Activated CD8-positive, alpha-beta memory T cell treated with anti-CD3 and anti-CD28 coated beads for 4 hours (primary cell): ENCODE measurements at places on chromosomes 11 and 22.
A peak's percentile ranks its signal among the peaks of the same experiment; 100 is the strongest.

DNA sequence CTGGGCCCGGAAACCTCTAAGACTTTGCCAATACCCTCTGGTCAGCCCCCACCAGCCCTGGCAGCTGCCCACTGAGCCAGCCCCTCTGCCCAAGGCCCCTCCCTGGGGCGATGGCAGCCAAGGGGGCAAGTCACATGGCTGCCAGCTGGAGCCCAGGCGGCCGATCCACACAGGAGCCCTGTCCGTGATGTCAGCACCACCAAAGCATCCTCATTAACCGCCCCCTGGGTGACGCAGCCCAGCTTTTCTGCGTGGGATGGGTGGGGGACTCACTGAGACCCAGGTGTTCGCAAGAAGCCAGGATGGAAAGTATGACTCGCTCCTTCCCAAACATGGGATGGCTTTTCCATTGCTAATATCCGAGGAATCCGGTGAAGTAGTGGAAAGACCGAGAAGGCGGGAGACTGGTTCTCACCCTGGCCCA, 46.6 kb upstream of the WNT7B start:
- DNase-seq, result no peak

DNA sequence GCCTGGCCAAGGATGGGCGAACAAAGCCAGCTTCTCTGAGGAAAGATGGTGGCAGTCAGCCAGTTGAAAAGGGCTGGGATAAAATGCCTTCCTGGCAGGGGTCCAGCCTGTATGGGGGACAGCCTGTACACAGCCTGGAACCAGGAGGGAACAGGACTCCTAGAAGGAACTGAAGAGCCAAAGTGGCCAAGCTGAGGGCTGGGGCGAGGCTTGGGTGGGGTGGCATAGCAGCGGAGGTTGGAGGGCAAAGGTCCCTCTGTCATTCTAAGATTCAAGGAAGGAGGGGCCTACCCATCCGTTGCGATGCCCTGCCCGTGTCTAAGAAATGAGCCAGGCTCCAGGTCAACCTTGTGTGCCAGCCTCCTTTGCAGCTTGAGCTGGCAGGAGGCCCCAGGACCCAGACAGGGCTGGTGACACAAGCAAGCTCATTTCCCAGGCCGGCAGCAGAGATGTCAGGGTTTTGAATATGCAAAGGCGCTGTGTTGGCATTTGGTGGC, 22.6 kb downstream of the FADD start:
- DNase-seq, result no peak

DNA sequence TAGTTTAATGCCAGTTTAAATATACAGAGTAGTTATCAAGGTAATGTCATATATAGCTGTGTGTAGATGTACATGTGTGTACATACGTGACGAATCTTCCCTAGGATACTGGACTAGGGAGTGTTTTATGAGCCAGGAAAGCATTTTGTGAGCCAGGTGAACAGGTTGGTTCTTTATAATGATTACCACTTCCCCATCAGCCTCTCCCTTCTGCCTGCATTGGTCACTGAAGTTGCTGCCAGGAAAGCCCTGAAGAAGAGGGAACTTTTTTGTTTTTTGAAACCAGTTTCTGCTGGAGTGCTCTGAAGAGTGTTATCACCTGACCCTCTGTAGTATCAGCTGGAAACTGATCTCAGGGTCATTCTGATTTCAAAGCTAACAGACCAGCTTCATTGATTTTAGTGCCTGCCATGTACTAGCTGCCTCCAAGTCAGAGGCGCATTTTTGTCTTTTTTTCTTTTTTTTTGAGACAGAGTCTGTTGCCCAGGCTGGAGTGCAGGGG, 14.2 kb upstream of the ST14 start:
- DNase-seq, result no peak

DNA sequence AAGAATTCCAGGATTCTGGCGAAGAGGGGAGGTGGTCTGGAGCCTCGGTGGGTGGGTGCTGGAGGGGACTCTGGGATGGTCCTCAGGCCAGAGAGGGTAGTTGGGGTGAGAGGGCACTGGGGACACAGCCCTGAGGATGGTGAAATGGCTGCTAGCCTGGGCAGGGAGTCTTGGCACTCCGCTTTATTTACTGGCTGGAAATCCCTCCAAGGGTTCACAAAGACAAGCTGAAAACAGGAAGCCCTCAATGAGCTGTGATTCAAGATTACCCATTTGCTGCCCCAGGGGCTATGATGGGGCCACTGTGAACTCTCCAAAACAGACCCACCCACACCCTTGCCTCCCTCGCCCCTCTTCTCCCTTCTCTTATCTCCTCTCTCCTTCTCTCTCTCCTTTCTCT, 71.9 kb downstream of the FBXO7 start:
- DNase-seq, result no peak

GRCh38 chr22:41831383-41831782, 1.5 kb upstream of the SREBF2 start:
- DNase-seq, result no peak

DNA sequence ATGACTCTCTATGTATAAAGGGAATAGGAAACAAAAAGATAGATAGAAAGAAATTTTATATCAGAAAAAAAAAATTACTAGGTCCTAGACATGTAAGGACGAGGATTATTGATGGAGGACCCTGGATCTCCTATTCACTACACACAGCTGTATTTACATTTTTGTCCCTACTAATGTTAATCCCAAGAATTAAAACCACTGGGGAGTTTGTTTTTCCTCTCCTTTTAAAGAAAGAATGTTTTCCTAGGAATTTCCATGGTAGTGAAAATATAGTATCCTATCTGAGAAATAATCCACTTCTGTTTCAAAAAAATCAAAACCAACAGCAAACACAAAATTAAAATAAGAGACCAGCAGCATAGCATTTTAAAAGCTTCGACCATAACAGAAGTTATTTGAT, 41.1 kb downstream of the PDGFD start:
- DNase-seq, result no peak

- no peak for DNase-seq
Observed at GRCh38 chr11:121246769-121247035, 45.9 kb upstream of the SC5D start.

- peak; percentile 6 for DNase-seq
Observed at GRCh38 chr11:10413268-10413667, 41.8 kb upstream of the AMPD3 start.

DNA sequence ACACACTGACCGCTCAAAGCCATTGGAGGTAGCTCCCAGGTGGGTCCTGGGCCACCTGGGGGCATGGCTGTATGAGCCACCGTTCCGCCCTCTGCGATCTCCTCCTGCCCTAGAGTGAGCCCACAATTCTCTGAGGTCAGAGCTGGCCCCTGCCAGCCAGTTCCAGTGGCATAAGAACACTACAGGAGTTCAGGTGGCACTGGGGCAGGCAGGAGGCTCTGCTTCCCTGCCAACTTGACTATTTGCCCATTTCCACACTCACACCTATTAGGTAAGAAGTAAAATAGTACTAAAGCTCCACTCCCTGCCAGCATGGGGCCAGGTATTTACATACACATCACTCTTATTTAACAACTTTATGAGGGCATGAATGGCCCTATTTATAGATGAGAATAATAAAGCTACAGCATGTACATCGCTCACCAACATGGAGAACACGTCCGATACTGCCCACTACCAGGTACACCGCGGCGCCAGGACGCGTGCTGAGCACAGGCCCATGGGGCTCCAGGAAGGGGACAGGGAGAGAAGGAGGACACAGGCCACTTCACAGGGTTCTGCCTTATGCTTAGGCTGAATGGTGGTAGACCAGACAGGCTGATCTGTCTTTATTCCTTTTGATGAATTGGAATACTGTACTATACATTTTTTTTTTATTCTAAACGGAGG, 26.2 kb downstream of the PISD start:
- no peak for DNase-seq

DNA sequence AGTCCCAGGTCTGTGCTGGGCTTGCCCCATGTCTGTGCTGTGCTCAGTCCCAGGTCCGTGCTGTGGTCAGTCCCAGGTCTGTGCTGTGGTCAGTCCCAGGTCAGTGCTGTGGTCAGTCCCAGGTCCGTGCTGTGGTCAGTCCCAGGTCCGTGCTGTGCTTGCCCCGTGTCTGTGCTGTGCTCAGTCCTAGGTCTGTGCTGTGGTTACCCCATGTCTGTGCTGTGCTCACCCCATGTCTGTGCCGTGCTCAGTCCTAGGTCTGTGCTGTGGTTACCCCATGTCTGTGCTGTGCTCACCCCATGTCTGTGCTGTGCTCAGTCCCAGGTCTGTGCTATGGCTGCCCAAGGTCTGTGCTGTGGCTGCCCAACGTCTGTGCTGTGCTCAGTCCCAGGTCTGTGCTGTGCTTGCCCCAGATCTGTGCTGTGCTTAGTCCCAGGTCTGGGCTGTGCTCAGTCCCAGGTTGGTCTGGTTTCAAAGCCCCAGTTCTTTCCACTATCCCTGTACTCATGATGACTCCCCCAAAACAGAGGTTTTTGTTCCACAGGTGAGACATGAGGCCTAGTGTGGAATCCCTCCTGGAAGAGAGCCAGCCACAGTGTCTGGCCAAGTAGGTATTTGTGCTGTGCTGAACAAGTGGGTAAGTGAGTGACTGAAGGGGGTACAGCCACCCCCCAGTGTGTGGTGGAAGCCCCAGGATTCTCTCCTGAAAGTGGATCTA, 34.8 kb downstream of the IRAG1 start:
- DNase-seq, result no peak

DNA sequence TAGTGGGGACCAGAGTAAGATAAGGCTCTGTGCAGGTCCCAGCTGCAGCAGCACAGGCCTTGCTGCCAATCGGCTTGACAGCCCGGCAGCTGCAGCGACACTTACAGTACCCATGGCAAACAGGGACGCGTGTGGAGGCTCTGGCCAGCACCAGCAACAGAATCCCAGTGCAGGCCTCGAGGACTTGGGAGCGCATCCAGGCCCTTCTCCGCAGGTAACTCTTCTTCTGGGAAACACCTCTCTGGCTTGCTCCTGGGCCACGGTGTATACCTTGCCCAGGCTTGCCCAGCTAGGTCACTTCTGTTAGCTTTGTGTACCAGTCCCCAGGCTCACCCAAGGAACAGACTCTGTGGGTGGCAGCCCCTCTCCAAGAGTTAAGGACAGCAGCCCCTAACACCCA, 126.7 kb downstream of the CTTN start:
- DNase-seq, result no peak

DNA sequence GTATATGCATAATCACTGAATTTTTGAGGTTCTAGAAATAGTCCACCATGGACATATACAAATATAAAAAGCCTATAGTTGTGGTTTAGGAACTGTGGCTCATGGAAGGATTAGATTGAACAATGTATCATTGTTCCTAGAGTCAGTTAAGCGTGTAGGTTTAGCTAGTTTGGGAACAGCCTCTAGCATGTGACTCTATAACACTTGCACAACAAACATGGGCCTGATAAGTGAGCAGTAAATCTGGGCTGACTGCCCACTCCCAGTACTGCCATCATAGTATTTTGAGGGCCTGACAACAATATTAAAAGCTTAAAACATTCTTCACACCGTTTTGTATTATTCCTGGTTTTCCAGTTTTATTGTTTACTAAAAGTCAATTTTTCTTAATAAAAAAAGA, 47.0 kb downstream of the YAP1 start:
- DNase-seq, result no peak

GRCh38 chr22:38513063-38513462, 7.0 kb upstream of the DDX17 start:
- no peak for DNase-seq

- no peak for DNase-seq
Observed at GRCh38 chr11:6196396-6196795, 2.6 kb upstream of the OR52W1 start.

DNA sequence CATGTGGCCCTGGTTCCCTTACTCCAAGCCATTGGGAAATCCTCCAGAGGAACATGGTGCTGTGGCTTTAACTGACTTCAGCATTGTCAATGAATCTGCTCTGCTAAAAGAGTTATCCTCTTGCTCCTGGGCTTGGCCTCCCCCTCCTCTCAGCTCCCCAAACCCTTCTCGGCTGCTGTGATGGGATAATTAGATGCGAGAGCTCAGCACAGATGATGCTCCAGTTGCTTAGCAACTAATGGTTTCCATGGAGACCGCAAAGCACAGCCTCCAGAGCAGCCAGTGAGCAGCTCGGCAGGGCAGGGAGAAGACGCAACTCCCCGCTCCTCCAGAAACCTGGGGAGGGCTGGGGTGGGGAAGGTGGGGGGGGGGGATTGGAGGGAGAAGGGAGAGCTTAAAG, 2.8 kb upstream of the UPK2 start:
- DNase-seq, result no peak

DNA sequence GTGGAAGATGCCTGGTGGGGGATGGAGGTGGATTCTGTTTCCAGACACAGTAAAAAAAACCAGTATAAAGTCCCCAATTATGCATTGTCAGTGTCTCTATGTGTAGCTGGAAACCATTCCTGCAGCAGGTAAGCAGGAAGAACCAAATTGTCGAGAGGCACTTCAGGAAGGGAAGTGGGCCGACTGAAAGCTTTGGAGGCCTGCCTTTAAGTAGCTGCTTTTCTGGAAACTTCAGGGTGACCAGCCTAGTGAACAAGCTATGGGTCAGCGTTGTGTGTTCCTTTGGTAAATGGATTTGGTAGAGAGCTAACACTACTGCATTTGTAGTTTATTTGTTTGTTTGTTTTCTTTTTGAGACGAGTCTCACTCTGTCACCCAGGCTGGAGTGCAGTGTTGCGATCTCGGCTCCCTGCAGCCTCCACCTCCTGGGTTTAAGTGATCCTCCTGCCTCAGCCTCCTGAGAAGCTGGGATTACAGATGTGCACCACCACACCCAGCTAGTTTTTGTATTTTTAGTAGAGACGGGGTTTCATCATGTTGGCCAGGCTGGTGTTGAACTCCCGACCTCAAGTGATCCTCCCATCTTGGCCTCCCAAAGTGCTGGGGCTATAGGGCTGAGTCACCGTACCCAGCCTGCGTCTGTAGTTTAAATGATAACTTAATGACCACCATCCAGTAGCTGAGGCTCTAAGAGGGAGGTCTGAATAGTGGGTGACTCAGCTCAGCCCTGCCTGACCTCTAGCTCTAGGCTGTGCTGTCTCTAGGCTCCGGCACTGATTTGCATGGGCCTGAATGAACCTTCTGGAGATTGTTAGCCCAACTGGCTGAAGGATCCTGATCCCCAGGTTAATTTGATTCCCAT, 12.8 kb downstream of the PTPRJ start:
- no peak for DNase-seq

DNA sequence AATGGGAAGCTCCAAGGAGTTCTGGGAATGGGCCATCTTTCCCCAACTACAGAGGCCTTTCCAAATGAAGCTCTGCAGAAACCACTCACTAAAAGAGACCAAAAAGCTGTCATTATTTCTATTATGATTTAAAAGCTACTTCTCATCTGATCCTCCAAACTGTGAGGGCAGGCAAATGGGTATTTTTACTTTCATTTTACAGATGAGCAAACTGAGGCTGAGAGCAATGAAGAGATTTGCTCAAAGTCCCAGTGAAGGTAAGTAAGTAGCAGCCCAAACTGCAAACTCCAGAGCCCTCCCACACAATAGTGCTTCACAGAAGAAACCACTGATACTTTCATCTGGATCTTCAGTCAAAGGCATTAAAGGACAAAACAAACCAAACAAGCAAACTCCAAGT, 1.4 kb downstream of the RSPH14 start:
- no peak for DNase-seq

GRCh38 chr11:68658097-68658496, 26.2 kb upstream of the GAL start:
- DNase-seq, result no peak

DNA sequence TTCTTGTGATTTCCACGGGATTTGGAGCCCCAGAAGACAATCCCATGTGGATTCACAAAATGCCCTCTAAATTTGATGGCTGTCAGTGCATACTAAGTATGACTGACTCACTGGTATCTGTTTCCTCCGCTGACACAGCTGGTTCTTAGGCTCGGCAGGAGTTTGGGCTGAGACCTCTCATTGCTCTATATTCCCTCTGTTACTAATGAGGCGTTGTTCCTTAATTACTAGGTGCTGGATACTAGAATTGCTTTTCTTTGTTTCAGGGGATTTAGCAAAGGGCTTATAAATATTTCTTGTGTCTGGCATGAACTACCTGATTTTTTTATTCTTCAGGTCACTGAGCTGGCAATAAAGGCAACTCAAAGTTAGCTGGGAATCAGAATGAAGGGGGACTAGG, 53.2 kb upstream of the EHF start:
- no peak for DNase-seq
